ENCODE measurements at places on chromosomes 1 and 21.

DNA sequence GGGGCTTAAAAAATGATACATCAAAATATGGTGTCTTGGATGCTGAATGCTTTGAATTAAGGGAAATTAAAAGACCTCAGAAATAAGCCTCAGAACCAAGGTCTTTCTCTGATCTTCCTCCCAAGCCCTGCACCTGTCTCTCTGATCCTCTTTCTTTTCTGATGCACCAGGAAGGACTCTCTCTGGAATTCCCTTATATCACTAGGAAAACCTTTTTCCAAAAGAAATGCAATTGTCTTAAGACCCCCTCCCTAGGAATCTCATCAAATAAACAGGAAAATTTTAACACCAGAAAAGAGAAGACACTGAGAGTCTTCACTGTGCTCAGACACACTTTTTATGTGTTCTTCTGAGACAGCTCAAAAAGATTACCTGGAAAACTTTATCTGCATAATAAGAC is 159.5 kb upstream of the PTBP2 start:
- DNase-seq: no peak

DNA sequence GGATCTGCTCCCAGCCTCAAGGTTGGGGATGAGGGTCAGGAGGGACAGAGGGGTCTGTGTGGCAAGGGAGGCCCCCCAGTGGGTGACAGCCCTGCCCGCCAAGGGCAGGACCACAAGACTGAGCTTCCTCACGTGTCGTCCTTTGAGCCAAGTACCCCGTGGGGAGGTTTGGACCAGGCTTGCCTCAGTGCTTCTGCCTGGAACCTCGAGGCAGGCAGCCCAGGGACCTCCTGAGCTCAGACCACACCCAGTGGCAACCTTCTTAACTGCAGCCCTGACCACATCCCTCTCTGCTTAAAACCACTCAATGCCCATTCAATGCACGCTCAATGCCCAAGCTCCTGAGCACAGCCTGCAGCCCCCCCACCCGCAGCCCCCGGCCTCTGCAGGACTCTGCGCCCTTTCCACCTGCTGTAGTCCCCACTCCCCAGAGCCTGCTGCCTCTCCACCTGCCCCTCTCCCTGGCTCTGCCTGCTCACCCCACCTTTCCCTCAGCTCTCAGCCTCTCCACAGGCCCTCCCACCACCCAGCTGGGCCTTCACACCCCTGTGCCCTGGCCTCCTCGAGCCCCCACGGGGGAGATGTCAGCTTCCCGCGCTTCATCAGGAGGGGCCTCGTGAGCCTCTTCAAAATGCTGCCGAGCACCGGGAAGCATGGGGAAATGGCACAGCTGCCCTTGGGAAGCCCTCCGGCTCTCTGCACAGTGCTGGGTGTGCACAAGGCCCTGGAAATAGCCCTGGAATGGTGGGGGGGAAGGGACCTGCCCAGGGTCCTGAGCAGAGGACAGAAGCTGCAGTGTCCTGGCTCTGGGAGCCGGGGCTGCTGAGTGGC is 129.3 kb upstream of the VAMP3 start:
- no peak for DNase-seq

- no peak for DNase-seq
Measured at GRCh38 chr1:64597113-64597512, 127.2 kb downstream of the CACHD1 start.

- peak; percentile 81 for DNase-seq
Measured at GRCh38 chr1:26768755-26769154, 19.0 kb upstream of the PIGV start.

GRCh38 chr1:69921486-69921885 is 283.9 kb downstream of the LRRC40 start:
- DNase-seq: peak; percentile 18

- peak; percentile 31 for DNase-seq
Measured at GRCh38 chr1:61202854-61203598, 120.7 kb downstream of the NFIA start.

DNA sequence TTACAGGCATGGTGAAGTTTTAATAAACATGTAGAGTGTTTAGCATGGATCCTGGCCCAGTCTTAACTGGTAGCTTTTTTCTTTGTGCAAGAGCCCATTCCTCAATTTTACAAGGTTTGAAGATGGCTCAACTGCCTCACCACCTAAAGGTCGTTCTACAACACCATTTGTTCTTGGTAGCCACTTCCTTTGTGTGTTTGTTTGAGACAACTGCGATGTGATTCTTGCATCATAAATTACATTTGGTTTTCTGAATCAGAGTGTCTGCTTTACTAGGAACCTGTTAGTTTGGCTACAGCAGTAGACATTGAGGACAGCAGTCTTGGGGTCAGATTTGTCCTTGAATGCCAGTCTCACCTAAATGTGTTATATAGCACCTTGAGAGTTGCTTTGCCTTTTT is 3.3 kb downstream of the PLEKHM2 start:
- DNase-seq: no peak

- DNase-seq: no peak
Measured at GRCh38 chr1:225879521-225880221, 2.5 kb downstream of the TMEM63A start.

DNA sequence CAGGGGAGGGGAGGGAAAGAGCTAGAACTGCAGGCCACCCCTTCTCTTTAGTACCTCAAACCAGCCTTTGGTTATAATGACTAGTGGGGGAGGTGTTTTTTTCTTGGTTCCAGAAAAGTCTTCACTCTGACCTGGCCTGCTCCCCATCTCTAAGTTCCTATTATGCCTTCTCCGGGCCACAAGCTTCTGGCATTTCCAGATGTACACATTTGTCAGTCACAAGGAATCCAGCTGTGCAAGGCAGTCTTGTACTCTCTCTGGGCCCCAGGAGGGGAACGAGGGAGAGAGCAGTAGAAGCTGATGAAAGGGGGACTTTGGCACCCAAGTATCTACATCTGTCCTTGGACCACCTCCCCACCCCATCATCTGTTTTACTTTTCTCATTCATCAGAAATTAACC is 2.7 kb upstream of the FALEC start:
- no peak for DNase-seq

- no peak for DNase-seq
Measured at GRCh38 chr1:150552911-150553289, 3.7 kb downstream of the ADAMTSL4 start.

All from fibroblast of skin of abdomen (primary cell).